H4 (cell line): ENCODE measurements at places on chromosomes 4 and X. TPM values are rescaled to one million over a fixed set of nuclear protein-coding genes. Genes with fewer than 3 reads are reported as not detected.

DNA sequence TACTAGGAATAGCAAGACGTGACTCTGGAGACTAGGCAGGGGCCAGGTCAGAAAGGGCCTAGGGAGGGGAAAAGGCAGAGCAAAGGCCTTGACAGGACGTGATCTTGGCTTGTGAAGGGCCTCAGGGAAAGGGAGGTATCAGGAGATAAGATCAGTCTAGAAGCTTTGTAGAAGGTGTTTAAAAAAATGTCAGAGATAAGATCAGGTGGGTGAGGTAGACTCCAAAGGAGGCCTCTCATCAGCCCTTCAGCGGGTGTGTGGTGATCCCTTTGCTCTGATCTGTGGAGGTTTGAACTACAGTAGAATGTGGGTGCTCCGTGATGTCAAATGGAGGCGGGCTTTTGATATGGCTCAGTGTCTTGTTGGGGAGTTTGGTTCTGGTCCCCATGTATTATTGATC lies 78.8 kb upstream of the PRPS1 start:
- DNase-seq, result no peak

GRCh38 chr4:53847965-53848364 lies 216.4 kb downstream of the CHIC2 start:
- DNase-seq, result no peak

GRCh38 chrX:93259029-93259428 lies 414.3 kb downstream of the NAP1L3 start:
- DNase-seq, result no peak

- DNase-seq, result no peak
These were observed 20.5 kb downstream of the RWDD4 start for GRCh38 chr4:183638436-183638835.

DNA sequence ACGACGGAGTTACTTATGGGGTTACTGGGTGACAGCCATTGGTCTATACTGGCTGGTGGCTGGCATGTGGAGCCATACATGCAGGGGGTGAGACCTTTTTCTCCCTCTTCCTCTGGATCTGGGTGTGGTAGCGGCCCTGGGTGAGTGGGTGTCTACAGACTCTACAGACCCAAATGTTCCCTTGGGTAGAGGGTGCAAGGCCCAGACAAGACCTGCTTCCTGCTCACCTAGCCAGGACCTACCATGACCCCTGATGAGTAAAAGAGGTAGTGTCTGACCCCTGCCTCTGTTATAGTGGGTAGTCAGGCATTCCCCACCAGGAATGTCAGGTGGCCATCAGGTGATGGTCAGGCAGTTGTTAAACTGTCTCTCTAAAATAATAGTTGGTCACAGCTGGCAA lies 66.8 kb downstream of the SLC2A9 start:
- no peak for DNase-seq

GRCh38 chr4:186719925-186720694 lies 3.5 kb downstream of the FAT1 start:
- DNase-seq, result peak; percentile 33

DNA sequence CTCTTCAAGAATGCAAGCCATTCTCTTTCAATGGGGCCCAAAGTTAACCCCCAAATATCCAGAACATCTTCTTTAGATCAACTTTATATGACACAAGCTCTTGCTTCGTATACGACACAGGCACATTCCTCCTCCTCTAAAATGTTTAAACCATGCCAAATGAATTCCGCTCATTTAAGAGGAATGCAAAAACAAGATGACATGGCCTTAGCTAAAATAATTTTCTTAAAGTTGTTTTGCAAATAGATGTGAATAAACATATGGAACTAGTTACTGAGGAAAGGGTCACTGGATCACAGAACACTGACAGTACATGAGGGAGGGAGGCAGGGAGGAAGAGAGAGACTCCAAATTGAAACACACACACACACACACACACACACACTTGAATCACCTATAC lies 97.4 kb downstream of the RASL11B start:
- no peak for DNase-seq

- DNase-seq, result no peak
These were observed 94.4 kb upstream of the TTC29 start for GRCh38 chr4:147039976-147040575.

GRCh38 chr4:158578476-158578875 lies 56.8 kb downstream of the RXFP1 start:
- peak; percentile 12 for DNase-seq

RNF175 gene
- not detected in 2 replicates for total RNA-seq

FAM47A gene
- total RNA-seq, result not detected in 2 replicates

TEX13B gene
- total RNA-seq, result not detected in 2 replicates

CLDN34 gene
- total RNA-seq, result not detected in 2 replicates
